H9 (cell line): ENCODE measurements at places on chromosomes 3 and 15. TPM values are rescaled to one million over a fixed set of nuclear protein-coding genes. Genes with fewer than 3 reads are reported as not detected.

DNA sequence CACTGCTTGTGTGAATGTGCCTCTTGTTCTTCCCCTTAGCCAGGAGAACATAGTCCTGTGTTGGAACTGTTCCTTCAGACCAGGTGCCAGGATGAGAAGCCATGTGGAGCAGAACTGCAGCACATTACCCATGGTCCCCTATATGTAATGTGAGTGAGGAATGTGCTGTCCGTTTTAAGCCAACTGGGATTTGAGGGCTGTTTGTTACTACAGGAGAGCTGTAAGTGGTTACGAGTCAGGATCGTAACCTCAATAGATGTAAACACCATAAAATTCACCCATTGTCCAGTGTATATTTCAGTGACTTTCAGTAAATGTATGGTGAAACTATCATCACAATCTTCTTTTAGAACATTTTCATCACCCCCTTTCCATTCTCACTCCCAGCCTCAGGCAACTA, 10.1 kb upstream of the SCAP start:
- H3K4me3 ChIP-seq, result no peak overlapping the region
- no peak for DNase-seq
- H3K27me3 ChIP-seq, result no peaks in the 10 kb centered on the region
- H3K27ac ChIP-seq, result no peak overlapping the region

DNA sequence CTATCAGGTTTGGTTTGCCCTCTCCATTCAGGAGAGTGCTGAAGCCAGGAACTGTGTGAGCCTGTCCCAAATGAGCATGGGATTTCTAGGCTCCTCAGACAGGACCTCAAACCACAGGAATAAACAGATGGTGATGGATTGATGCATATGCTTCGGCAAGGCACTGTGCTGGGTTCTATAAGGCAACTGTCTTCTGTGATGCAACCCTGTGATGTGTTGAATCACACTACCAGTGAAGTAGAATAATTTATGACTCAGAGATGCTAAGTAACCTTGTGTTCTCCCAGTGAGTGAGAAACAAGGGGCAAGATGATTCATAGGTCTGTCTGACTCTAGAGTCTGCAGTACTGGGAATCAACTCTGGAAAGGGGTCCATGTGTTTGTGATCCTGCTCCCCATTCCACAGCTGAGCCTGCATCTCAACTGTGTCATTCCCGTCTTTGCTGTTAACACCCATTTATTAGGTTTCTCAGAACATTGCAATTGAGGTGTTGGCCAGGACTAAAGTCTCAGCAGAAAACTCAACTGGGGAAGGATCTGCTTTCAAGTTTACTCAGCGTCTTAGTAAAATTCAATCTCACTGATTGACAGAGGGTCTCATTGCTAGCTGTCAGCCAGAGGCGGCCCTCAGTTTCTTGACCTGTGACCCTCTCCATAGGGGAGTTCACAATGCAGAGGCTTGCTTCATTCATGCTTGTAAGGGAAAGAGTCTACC, 510.1 kb upstream of the CFAP20DC start:
- H3K36me3 ChIP-seq, result no peaks in the 10 kb centered on the region
- H3K27ac ChIP-seq, result no peak overlapping the region
- no peaks in the 10 kb centered on the region for H3K4me1 ChIP-seq
- no peaks in the 10 kb centered on the region for H3K27me3 ChIP-seq
- H3K4me3 ChIP-seq, result no peak overlapping the region

GRCh38 chr3:177498037-177498857, 301.0 kb upstream of the TBL1XR1 start:
- H3K4me3 ChIP-seq, result no peak overlapping the region
- no peak for DNase-seq
- H3K4me1 ChIP-seq, result no peaks in the 10 kb centered on the region
- no peaks in the 10 kb centered on the region for H3K27me3 ChIP-seq
- H3K36me3 ChIP-seq, result no peaks in the 10 kb centered on the region

- no peak overlapping the region for H3K4me3 ChIP-seq
- H3K36me3 ChIP-seq, result peaks cover 6% of the 10 kb centered on the region
- no peak overlapping the region for H3K27ac ChIP-seq
- no peaks in the 10 kb centered on the region for H3K4me1 ChIP-seq
- no peaks in the 10 kb centered on the region; the same call in 1 of the 2 replicates for H3K27me3 ChIP-seq
These were observed 39.3 kb upstream of the USP3 start for GRCh38 chr15:63465104-63465503.

GRCh38 chr3:188240189-188240981, 86.4 kb downstream of the LPP start:
- H3K27ac ChIP-seq, result no peak overlapping the region
- H3K27me3 ChIP-seq, result no peaks in the 10 kb centered on the region
- no peaks in the 10 kb centered on the region; the same call in 1 of the 2 replicates for H3K4me1 ChIP-seq
- no peak for DNase-seq
- H3K4me3 ChIP-seq, result no peak overlapping the region

DNA sequence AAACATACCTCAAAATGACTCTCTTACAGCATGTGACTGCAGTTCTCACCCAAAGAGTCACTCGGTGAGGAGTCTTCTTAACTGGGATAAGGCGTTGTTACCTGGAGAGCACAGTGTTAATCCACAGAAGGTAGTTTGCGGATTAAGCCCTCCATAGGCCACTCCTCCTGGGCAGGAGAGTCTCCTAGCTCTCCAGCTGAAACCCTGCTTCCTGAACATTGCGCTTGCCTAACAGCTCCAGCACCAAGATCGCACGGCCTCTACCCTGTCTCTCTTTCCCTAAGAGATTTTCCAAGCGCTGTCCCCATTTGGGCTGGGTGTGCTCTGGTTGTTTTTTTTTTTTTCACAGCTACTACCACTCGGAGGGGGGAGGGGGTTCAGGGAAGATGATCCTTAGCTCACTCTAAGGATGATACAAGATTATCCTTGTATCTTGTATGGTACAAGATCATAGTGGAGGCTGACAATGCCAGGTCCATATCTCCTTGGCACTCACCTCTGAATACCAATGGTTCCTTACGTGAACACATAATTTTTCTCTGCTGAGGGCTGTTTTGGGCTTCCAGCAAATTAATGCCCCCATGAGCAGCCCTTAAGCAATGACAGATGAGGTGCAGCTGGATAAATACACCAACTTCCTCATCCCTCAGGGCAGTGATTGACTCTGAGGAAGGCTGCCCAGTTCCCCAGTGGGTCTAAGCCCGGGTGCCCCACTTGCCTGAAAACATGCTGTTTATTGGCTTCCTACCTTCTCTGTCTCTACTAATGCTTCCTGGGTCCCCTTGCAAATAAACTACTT, 185.2 kb upstream of the TSC22D2 start:
- no peak for DNase-seq
- peaks cover 2% of the 10 kb centered on the region; the same call in 1 of the 2 replicates for H3K27me3 ChIP-seq
- no peak overlapping the region for H3K27ac ChIP-seq
- peaks cover 3% of the 10 kb centered on the region; the same call in 1 of the 2 replicates for H3K36me3 ChIP-seq

DNA sequence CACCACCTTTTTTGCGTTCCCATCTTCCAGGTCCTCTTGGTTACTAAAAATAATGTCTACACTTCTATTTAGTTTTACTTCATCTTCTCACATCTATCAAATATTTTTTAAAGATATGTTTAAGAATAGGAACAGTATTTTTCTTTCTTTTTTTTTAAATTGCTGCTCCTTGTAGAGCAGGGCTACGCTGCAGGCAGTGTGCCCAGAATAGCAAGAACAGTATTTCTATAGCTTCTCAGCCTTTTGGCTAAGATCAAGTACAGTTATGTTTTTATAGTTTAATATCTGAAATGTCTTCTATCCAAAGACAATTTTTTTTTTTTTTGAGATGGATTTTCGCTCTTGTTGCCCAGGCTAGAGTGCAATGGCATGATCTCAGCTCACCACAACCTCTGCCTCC, 73.0 kb downstream of the MYO9A start:
- no peaks in the 10 kb centered on the region for H3K36me3 ChIP-seq
- no peak for DNase-seq
- no peak overlapping the region for H3K27ac ChIP-seq
- no peaks in the 10 kb centered on the region for H3K4me1 ChIP-seq

DNA sequence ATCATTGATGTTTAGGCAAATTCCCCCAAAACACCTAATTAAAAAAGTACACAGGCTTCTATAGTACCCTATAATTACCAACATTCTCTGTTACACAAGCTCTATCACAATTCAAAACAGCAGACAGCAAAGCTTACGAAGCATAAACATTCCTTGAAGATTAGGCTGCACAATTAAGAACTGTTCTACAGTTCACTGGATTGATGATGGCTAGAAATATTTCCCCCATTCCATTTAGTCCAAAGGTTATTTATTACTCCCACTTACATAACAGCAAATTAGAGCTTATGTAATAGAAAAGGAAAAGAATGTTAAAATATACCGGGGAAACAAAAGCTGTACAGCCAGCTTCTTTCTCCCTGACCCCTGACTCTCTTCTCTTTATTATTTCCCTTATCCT, 49.3 kb downstream of the UACA start:
- no peaks in the 10 kb centered on the region for H3K27me3 ChIP-seq
- H3K36me3 ChIP-seq, result no peaks in the 10 kb centered on the region
- H3K4me3 ChIP-seq, result no peak overlapping the region
- H3K27ac ChIP-seq, result no peak overlapping the region
- peaks cover 4% of the 10 kb centered on the region; the same call in 1 of the 2 replicates for H3K4me1 ChIP-seq

DNA sequence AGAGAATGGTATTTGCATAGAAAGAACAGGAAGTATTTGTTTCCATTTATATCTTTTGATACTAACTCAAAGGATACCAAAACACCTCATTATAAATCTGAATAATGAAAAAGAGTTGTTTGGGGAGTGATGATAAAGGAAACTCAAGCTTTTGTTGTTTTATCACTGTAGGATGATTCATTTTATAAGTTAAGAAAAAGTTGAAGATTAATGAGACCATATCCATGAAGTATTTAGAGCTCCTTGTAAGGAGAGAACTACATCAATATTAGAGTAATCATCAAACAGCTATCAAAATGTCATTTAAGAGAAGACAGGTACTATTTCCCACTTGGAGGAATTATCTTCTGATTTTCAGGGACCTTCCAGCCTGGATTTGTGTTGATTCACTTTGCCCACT, 92.5 kb downstream of the EPHB1 start:
- no peak overlapping the region for H3K27ac ChIP-seq
- H3K4me3 ChIP-seq, result no peak overlapping the region
- no peaks in the 10 kb centered on the region for H3K36me3 ChIP-seq
- no peak for DNase-seq
- H3K4me1 ChIP-seq, result peaks cover 8% of the 10 kb centered on the region; the same call in 1 of the 2 replicates

- DNase-seq, result no peak
- no peak overlapping the region for H3K27ac ChIP-seq
- no peak overlapping the region for H3K4me3 ChIP-seq
- H3K4me1 ChIP-seq, result peaks cover 9% of the 10 kb centered on the region
These were observed 54.6 kb downstream of the MB21D2 start for GRCh38 chr3:192863091-192863420.

Gene GRK7
- total RNA-seq, result not detected in 2 replicates

Gene IGDCC3
- total RNA-seq, result 17.9 and 18.9 TPM in 2 replicates

GRCh38 chr3:191296041-191296541, 33.1 kb upstream of the CCDC50 start:
- H3K4me3 ChIP-seq, result no peak overlapping the region
- no peaks in the 10 kb centered on the region for H3K27me3 ChIP-seq
- H3K4me1 ChIP-seq, result no peaks in the 10 kb centered on the region; the same call in 1 of the 2 replicates
- no peak overlapping the region for H3K27ac ChIP-seq

Gene TAGLN3
- total RNA-seq, result 6.4 and 7.5 TPM in 2 replicates

DNA sequence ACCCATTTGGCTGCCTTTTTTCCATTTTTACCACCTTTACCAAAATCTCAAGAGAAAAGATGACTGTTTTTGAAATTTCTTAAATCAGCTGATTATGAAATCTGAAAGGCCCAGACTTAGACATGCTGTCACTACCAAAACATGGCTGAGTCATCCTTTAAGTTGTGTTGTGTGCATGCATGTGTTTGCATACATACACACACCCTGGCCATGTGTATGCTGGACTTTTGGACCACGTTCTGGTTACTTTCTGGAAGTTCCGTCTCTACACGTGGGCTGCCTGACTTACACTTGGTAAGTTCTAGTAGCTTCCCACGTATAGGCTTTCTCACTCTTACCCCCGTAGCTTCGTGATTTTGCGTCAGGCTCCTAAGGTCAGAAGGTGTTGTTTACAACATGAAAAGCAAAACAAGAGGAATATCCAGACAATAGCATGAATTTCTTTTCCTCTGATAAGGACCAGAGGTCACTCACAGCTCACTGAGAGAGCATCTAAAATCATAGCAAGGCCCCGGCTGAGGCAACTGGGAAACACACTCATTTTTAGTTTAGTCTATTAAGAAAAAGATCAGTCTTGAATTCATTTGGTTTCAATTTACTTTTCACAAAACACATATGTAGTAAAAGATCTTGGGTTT, 62.4 kb downstream of the COL8A1 start:
- H3K4me1 ChIP-seq, result no peaks in the 10 kb centered on the region; the same call in 1 of the 2 replicates
- no peak for DNase-seq
- no peaks in the 10 kb centered on the region for H3K36me3 ChIP-seq
- no peaks in the 10 kb centered on the region for H3K27me3 ChIP-seq

- H3K4me1 ChIP-seq, result no peaks in the 10 kb centered on the region
- no peak for DNase-seq
- H3K27me3 ChIP-seq, result no peaks in the 10 kb centered on the region
- H3K27ac ChIP-seq, result no peak overlapping the region
- no peaks in the 10 kb centered on the region for H3K36me3 ChIP-seq
These were observed 304.5 kb upstream of the SEMA6D start for GRCh38 chr15:47412802-47413201.

GRCh38 chr3:109050591-109051167, 67.3 kb downstream of the MORC1 start:
- no peak for DNase-seq
- H3K27me3 ChIP-seq, result no peaks in the 10 kb centered on the region
- no peak overlapping the region for H3K27ac ChIP-seq
- H3K4me1 ChIP-seq, result no peaks in the 10 kb centered on the region; the same call in 1 of the 2 replicates

GRCh38 chr3:48320996-48321395, 12.5 kb downstream of the SPINK8 start:
- H3K27ac ChIP-seq, result no peak overlapping the region
- no peak overlapping the region for H3K4me3 ChIP-seq
- no peaks in the 10 kb centered on the region for H3K36me3 ChIP-seq
- H3K27me3 ChIP-seq, result no peaks in the 10 kb centered on the region
- no peaks in the 10 kb centered on the region for H3K4me1 ChIP-seq
- no peak for DNase-seq

DNA sequence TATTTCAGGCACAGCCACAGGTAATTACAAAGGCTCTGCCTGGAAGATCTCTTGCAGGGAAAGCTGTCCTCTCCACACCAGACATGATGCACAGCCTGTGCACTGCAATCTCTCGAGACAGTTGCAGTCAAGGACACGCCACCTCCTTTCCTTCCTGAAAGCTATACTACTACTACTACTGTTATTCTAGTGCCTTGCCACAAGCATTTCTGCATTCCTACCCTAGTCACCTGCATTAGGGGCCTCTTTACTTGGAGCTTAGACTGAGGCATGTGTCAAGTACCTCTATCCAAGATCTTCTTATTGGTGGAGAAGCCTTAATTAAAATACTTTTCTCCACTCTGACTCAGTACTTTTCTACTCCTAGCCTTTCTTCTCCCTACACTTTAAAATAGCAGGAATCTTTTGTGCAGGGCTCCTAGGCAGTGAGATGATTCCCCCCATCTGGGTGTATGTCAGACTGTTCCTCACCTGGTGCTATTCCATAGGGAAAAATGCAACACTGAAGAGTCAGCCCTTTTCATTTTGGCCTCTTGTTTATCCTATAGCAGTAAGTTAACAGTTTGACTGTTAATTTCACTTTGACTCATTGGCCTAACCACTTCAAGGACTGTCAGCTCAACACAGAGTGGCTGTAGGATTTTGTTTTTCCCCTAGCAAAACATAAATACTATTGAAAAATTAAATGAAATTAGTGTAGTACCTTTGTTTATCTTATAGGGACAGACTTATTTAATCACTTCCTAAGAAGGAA, 78.9 kb downstream of the ESYT3 start:
- DNase-seq, result no peak
- peaks cover 29% of the 10 kb centered on the region for H3K36me3 ChIP-seq
- no peak overlapping the region for H3K27ac ChIP-seq

Gene CYP8B1
- not detected in 2 replicates for total RNA-seq

Gene GP5
- not detected in 2 replicates for total RNA-seq

Gene SLC12A8
- total RNA-seq, result 8.2 and 9.1 TPM in 2 replicates

- no peak overlapping the region for H3K27ac ChIP-seq
- DNase-seq, result no peak
- H3K27me3 ChIP-seq, result no peaks in the 10 kb centered on the region
- no peak overlapping the region for H3K4me3 ChIP-seq
These were observed 4.7 kb downstream of the ATRIP start for GRCh38 chr3:48451270-48451669.
